Vagina (tissue), 2 donors: ENCODE measurements at places on chromosomes 4 and X.

GRCh38 chrX:150362599-150363481, at the start of gene MAMLD1:
MAMLD1 (plus strand) TSS chrX:150363317; CDS start chrX:150445517, 82,200 bp downstream.
- DNase-seq = peak; percentile 84

DNA sequence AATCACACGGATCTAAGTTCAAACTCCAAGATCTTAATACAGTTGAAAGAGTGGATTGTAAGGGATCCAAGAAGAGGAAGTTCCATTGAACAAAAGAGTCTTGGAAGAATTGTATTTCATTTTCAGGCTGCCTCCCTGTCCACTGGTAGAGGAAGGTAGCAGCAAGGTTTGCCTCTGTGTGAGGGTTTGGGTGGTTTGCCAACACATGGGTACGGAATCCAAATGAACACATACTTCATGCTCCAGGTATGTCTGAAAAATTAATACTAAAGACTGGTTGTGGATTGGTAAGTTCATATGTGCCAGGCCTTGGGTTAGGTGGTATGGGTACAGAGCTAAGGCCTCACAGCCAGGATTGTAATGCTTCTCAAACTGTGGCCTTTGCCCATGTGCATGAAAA, 523.6 kb upstream of the BOD1L1 start:
- DNase-seq = no peak

DNA sequence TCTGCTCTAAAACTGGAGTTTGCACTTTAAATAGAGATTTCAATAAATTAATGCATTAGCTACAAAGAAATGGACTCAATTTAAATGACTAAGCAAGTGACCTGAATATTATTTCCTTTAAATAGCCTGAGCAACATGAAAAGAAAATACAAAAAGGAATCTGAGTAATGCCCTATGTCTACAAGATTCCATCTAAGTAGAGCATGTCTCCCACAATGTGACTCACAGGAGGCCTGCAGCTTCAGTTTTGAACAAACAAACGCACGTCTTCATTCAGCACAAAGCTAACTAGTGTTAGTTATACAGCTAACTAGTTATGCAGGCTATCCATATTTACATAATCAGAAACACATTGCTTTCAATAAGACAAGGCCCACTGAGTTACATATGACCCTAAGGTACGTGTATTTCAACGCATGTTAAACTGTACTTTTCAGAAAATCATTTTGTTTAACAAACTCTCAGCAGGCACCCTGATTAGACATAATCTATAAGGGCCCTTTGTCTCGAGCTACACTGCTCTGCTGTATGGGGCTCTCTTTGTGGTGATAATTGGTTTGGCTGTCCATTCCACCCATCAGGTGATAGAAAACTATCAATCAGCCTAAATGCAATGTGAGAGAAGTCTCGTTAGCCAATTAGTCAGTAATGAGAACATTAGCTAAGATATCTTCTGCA, 116.5 kb downstream of the MAML3 start:
- no peak for DNase-seq

DNA sequence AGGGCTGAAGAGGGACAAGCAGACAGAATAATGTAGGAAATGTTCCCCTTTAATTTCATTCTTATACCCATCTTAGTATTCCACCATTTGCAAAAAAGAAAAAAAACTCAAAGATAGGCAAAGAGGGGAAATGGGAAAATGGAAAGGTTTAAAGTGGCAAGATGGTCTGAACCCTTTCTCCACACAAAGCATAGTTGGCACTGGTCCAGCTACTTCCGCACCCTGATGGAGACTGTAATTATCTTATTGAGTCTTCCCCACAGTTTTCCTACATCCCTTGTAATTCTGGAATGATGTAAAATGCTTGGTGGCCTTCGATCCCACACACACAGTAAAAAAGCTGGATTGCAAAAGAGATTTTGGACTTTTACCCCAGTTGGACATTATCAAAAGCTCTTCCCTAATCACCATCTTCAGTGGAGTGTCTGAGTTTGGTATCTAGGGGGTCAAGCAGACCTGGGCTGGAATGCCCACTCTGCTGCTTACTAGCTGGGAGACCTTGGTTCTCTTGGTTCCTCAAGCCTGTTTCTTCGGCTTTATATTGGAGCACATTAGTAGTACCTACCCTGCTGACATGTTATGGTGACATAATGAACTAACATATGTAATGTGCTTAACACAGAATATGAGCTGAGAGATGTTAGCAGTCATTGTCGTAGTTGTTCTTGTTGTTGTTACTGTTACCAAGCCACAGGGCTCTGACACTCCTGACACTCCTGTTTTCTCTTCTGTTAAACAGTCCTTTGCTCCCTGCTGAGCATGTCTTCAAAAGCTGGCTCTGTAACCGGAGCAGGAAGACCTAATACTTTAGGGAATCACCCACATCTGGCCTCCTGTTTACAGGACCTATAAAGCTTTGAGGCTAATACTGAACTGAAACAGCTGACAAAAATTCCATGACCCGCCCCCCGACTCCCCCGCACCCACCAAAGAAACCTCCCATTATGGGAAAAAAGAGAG, 4.7 kb downstream of the SRPX2 start:
- DNase-seq = no peak

GRCh38 chrX:115339441-115340025, 50.0 kb downstream of the LUZP4 start:
- DNase-seq = no peak

GRCh38 chr4:173556398-173557131, 26.5 kb upstream of the HAND2 start:
- no peak for DNase-seq

- DNase-seq = no peak
Measured at GRCh38 chrX:12118134-12118533, 20.1 kb upstream of the FRMPD4 start.

GRCh38 chr4:8913121-8913857, 41.6 kb upstream of the HMX1 start:
- peak; percentile 69 for DNase-seq

- DNase-seq = no peak
Measured at GRCh38 chr4:145814246-145814645, 124.4 kb downstream of the ZNF827 start.

- DNase-seq = no peak
Measured at GRCh38 chr4:54937501-54937900, 187.9 kb downstream of the KDR start.

GRCh38 chr4:158033416-158034120, 139.3 kb downstream of the GASK1B start:
- no peak for DNase-seq

DNA sequence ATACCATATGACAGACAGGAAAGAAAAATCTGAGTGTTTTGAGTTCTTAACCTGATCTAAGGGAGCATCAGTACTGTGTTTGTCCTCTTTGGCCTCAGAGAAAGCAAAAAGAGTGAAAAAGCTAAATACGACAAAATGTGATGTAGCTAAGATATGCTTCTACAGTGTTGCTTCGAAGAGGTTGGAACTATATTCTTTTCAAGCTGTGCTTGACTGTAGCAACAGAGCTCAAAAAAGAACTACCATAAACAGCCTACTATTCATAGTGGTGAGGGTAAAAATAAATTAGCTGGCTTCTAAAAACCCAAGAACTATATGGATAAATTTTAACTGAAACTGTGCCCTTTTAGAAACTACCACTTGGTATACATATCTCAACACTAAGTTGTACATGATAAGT, 881.8 kb upstream of the PCDH10 start:
- DNase-seq = no peak
